ENCODE measurements at places on chromosomes 13 and 19. TPM values are rescaled to one million over a fixed set of nuclear protein-coding genes. Genes with fewer than 3 reads are reported as not detected.

Gene FXYD1
- total RNA-seq: 15.1 TPM

Gene KLK4
- 2.0 TPM for total RNA-seq

Gene ELANE
- not detected for total RNA-seq

Gene ICAM5
- 0.74 TPM for total RNA-seq

Gene ATP7B
- total RNA-seq: 14.0 TPM

Gene PPM1N
- total RNA-seq: 0.67 TPM

Gene KIR2DL4
- not detected for total RNA-seq

Gene BEST2
- total RNA-seq: 22.6 TPM

Gene SBNO2
- total RNA-seq: 65.5 TPM

Gene TMPRSS9
- total RNA-seq: not detected

Gene FOSB
- total RNA-seq: 3.4 TPM

Gene SBK2
- not detected for total RNA-seq

Gene RAVER1
- total RNA-seq: 67.1 TPM

Gene SYT5
- total RNA-seq: 0.67 TPM

Gene ACTL9
- not detected for total RNA-seq

Gene NCLN
- total RNA-seq: 195 TPM

Gene ANGPTL4
- total RNA-seq: 8.1 TPM

Gene PSG7
- not detected for total RNA-seq

Gene TMEM86B
- total RNA-seq: 2.1 TPM

Gene GSX1
- not detected for total RNA-seq

Gene ADGRE1
- 0.85 TPM for total RNA-seq

Gene DCT
- total RNA-seq: not detected

Gene PLK5
- not detected for total RNA-seq

Gene CEACAM3
- total RNA-seq: 2.8 TPM

Gene PALM3
- 1.6 TPM for total RNA-seq

Gene ZNF329
- total RNA-seq: 5.9 TPM

Gene SRRM5
- total RNA-seq: 0.42 TPM

Gene KIR3DL1
- total RNA-seq: not detected

Gene IFNL1
- not detected for total RNA-seq

Gene ZNF677
- 7.1 TPM for total RNA-seq

Gene PODNL1
- 4.4 TPM for total RNA-seq

Gene COX6B2
- total RNA-seq: 15.2 TPM

Gene KLK7
- total RNA-seq: not detected

Gene MAP1S
- 57.1 TPM for total RNA-seq

Gene FPR1
- total RNA-seq: 0.69 TPM

Gene S1PR2
- 2.4 TPM for total RNA-seq

Gene CNMD
- total RNA-seq: 0.35 TPM

Gene TTC9B
- total RNA-seq: 0.69 TPM

Gene TPGS1
- total RNA-seq: 13.3 TPM

Measured in colonic mucosa (tissue), 4 donors.